ENCODE measurements at places on chromosomes 4 and X.

DNA sequence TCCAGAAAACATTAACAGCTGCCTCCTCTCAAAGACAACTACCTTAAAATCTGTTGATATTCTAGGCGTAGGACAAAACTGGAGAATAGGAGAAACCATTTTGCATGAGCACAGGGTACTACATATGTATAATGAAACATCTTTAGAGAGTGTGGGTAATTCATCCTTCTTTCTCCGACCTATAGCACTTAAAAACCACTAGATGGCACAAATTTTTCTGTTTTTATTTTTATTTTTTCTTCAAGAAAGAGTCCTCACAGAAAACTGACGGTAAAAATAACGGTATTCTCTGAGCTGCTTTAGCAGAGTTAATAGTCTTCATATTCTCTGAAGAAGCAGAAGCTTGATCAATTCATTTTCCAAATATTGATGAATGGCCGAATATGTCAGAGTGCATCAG lies 14.6 kb downstream of the SMIM31 start:
- DNase-seq, result no peak

GRCh38 chr4:152696764-152697261 lies 17.0 kb upstream of the TMEM154 start:
- DNase-seq, result no peak

GRCh38 chrX:103467887-103468286 lies 51.4 kb downstream of the RAB40A start:
- DNase-seq, result no peak

- no peak for DNase-seq
These were observed 6.8 kb downstream of the TBC1D19 start for GRCh38 chr4:26590639-26591038.

DNA sequence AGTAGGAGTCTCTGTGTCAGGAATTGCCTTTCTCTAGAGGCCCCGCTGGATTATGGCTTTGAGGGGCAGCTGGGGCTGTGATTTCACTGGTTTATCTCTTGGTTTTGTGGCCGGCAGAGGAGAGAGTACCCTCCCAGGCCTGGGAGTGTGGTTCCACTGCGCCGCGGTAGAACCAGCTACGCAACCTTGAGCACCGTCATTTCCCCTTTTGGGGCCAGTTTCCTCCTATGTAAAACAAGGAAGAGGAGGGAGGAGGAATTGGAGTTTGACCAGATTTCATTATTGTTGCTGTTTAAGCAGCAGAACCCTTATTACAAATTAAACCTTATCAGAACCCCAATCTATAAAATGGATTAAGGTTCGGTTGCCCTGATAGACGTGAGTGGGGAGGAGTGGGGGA lies 4.4 kb downstream of the SOX3 start:
- DNase-seq, result no peak

DNA sequence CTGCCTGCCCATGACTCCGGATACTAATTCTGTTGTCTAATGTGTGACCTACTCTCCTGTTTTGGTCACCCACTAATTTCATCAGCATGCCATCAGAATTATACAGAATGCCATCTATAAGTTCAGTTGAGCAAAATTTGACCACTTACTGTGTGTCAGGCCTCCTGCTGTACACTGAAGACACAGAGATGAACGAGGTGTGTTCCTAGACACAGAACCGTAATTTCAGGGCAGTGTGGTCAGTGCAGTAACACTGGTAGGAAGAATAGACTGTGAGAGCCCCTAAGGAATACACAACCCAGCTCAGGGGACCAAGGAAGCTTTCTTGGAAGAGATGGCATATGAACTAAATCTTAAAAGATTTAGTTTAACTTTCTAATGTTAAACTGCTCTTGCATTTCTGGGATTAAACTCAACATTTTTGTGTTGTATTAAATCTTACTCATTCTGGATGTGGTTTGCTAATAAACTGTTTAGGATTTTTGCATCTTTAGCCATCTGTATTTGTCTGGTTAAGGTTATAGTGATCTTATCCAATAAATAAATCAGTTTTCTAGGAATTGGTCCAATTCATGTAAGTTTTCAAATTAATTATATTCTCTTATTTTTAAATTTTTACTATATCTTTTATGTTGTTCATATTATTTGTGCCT lies 34.3 kb downstream of the KANTR start:
- no peak for DNase-seq

- no peak for DNase-seq
These were observed 66.9 kb downstream of the TAB3 start for GRCh38 chrX:30822068-30822681.

- DNase-seq, result no peak
These were observed 9.7 kb upstream of the HTRA3 start for GRCh38 chr4:8259743-8260430.

DNA sequence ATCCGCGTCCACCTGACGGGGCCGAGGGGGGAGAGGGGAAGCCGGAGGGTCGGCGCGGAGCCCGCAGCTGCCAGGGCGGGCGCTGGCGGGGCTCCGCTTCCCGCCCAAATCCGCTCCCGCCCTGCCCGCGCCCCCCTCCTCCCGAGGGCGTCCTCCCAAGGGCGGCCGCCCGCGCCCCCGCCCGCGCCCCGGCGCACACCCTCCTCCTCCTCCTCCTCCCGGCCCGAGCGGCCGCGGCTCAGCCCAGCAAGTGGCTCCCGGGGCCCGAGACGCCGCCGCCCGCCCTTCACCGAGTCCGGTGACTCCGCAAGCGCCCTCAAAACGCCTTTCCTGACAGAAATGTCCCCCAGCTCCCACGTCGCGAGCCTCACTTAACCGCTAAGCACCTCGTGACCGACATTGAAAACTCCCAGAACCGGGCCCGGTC lies 487 bp downstream of the HMGB2 start:
- peak; percentile 83 for DNase-seq

DNA sequence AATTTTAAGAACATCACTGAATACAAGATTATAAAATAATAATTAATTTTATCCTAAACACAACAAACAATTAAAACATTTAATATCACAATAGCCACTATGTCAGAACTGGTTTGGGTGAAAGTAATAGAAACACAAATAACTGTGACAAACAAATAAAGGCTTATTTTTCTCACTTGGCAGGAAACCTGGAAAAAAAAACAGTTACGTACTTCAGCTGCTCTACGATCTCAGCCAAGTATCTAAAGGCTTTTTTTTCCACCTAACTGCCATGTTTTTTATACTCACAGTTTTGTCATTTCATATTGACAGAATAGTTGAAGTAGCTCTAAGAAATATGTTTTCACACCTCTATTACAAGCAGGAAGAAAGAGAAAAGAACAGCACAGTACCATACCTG lies 284.8 kb upstream of the INTU start:
- no peak for DNase-seq

DNA sequence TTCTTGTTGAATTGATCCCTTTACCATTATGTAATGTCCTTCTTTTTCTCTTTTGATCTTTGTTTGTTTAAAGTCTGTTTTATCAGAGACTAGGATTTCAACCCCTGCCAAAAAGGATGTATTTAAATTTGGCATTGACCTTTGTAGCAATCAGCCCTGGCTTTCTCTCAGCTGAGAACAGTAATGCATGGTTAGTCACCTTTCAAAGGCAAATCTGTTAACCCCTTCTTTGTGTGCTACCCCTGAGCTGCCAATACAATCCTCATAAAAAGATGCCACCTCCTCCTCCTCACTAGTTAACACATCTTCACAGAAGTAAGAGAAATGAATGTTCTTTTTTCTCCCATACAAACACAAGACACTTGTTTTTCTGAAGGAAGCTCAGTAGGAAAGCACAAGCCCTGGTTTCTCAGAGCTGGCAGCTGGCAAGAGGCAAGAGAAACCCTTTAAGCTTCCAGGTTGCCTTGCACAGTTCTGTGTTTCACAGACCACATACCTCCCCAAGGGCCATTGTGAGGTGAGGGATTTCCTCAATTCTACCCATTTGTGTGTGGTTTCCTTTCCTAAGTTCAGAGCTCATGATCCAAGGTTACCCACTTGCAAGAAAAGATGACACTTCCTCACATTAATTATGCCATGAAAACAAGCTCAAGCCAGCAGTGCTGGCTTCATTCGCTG lies 122.6 kb downstream of the RCHY1 start:
- DNase-seq, result no peak

DNA sequence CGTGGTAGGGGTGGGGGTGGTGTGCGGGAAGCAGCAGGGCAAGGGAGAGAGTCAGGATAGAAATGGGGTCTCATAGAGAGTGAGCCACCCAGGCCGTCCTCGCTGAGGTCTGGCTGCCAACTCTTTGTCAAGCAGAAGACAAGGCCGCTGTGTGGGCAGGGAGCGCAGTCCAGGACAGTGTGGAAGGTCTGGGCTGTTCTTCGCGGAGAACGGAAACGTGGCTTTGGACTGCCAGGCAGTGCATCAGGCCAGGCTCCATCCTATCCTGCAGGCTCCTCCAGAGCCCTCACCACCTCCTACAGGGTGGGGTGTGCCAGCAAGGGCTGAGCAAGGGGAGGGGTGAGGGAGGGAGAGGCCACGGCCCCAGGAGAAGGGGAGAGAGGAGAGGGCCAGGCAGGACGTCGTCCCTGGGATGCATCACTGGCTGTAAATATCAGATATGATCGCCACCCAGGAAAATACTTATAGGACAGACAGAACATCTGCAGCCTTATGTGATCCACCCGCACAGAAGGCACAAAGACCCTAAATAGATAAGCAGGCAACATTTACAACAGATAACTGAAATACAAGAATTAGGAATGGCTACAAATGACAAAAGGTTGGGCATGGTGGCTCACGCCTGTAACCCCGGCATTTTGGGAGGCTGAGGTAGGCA lies 85.3 kb downstream of the ABLIM2 start:
- no peak for DNase-seq

DNA sequence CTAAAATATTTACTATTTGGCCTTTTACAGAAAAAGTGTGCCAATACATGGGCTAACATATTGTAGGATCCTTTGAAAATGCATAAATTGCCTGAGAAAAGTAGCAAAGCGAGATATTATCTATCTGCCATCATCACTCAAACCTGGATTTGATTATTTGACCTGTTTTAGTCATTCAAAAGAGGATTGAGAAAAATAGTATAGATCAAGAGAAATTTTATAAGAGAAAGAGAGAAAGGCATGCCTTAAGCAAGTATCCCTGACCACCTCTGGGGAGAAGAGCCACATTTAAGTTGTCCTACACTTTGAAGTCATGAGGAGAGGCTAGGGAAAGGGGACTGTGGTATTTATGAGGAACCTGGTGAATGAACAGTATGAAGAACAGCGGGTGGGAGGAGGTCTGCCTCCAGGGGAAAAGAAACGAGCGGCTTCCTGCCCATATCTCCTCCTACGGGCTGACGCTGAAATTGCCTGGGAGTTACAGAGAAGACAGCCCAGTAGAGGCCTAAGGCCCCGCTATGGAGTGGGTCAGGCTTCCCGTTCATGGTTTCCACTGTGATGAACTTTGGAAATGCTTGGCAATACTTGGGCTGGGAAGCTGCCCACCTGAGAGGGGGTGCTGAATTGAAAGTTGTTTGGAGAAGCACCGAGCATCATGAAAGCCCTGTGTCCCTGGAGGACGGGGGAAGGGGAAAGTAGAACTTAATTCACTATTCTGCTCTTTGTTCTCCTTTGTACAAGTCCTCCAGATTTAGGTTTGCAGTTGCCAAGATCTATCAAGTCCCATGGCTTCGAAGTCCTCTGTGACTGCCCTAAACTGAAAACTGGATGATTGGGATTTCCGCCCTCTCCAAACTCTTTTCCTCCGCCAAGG lies 106.9 kb upstream of the ACSL4 start:
- DNase-seq, result no peak

GRCh38 chr4:24933684-24934275 lies 20.9 kb upstream of the CCDC149 start:
- no peak for DNase-seq

DNA sequence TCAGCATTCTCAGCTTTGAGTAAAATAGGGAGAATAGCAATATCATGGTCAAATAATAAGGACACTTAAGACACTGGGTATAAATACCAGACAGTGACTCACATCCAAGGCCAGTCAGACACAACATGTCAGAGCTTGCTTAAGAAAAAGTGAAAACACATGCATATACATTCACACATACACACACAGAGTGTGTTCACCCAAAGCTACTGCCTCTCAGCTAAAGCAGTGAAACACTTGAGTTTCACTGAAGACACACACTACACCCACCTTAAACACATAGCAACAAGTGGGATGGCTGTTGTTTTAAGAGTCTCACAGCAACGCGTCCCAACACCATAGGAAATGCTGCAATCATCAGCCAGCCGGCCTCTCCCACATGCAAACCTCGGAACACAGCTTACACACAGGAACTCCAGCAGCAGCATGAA lies 14.4 kb downstream of the SHROOM4 start:
- no peak for DNase-seq

- DNase-seq, result no peak
These were observed 69.2 kb upstream of the MAML3 start for GRCh38 chr4:140223056-140223810.

- DNase-seq, result peak; percentile 55
These were observed 117.8 kb downstream of the FRAS1 start for GRCh38 chr4:78174891-78175290.

DNA sequence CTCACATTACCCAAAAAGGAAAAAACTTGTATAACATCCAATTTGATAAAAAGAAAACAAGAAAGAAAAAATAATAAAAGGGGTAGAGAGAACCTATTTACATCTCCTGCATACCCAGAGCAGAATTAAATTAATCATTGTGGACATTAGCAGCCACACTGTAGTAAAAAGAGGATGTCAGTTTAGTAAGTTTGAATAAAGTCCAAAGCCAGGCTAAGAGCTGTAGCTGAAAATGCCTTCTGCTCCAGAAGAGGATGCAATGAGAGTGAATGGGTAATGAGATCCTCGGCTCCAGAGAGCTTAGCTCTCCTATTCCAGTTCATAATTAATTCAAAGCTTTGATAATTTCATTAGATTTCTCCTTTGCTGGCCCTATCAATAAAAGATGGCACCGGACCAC lies 78.2 kb downstream of the SLC10A7 start:
- no peak for DNase-seq

DNA sequence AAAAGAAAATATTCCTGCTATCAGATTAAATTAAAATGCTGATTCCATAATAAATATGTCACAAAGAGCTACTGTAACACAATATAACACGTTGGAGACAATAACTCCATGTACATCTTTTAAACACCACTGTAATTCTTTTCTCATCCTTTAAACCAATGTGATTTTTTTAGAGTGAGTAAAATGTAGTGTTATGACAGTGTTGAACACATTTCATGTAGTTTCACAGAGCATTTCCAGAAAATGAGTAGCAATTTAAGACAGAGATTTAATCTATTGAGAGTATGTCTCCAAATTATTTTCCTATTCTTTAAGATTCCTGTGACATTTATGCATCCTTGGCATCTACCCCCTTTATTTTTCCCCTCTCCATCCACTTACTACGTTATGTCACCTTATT lies 17.1 kb upstream of the PRRG1 start:
- no peak for DNase-seq

GRCh38 chr4:113695328-113696169 lies 66.0 kb downstream of the CAMK2D start:
- DNase-seq, result no peak

GRCh38 chr4:6961496-6962210 lies 52.0 kb downstream of the TBC1D14 start:
- no peak for DNase-seq

DNA sequence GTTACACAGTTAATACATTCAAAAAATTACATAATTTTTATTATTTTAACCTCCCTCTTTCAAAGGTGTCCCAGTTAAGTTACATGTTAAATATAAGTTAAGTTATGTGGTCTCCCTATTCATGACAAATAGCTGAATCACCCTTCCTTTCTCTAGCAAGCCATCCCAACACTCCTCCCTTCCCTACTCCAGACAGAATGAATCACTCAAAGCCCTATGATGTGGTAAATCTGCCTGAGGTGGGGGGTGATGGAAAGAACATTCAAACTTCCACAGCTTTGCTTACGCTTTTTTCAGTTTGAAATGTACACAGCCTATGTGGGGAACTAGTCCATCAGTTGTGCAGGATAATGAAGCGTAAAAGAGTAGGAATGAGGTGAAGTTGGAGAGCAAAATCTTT lies 90.2 kb downstream of the CXCL13 start:
- DNase-seq, result no peak

- DNase-seq, result no peak
These were observed 125.1 kb upstream of the PSAPL1 start for GRCh38 chr4:7559741-7560395.
